ENCODE measurements at places on chromosomes 1 and 21. TPM values are rescaled to one million over a fixed set of nuclear protein-coding genes. Genes with fewer than 3 reads are reported as not detected.

Gene RAB3B
- total RNA-seq, result 5.5 TPM

Gene SEMA4A
- total RNA-seq, result 0.42 TPM

Gene ADAMTS5
- total RNA-seq, result not detected

Gene IGSF5
- not detected for total RNA-seq

Gene GJA4
- total RNA-seq, result not detected

Data from A549 treated with RU486 at 1 μM for 4 hours (cell line).